ENCODE measurements at places on chromosomes 13 and 19.

DNA sequence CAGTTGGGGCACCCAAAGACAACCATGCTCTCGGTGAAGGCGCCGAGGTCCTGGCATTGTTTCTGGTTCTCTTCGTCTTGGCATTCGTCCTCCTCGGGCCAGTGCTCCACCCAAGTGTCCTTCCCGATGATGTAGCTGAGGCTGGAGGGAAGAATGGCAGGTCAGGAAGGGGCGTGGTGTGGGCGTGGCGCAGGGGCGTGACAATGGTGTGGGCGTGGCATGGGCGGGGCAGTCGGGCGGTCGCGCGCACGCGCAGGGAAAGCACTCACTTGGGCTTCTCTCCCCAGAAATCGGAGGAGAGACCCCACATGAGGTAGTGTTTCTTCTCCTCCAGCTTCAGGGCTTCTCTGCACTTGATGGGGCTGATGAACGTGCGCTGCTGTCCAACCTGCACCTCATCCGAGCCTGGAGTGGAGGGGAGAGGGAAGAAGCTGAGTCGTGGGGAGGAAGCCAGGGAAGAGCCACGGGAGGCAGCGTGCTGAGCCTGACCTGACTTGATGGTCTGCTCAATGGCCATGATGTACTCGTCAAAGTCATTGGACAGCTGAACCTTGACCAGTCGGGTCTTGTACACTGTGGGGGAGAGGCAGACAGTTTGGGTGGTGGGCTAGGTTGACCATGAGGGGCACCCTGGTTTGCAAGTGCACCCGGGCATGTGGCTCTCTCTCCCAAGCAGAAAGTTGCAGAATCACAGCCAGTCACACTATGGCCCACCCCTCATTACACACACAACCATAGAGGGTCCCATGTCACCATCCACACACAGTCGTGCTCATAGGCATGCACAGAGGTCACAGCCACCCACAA lies 8.1 kb upstream of the TNFSF14 start:
- no peak for DNase-seq

GRCh38 chr13:109717686-109718085 lies 68.7 kb downstream of the IRS2 start:
- DNase-seq, result no peak

DNA sequence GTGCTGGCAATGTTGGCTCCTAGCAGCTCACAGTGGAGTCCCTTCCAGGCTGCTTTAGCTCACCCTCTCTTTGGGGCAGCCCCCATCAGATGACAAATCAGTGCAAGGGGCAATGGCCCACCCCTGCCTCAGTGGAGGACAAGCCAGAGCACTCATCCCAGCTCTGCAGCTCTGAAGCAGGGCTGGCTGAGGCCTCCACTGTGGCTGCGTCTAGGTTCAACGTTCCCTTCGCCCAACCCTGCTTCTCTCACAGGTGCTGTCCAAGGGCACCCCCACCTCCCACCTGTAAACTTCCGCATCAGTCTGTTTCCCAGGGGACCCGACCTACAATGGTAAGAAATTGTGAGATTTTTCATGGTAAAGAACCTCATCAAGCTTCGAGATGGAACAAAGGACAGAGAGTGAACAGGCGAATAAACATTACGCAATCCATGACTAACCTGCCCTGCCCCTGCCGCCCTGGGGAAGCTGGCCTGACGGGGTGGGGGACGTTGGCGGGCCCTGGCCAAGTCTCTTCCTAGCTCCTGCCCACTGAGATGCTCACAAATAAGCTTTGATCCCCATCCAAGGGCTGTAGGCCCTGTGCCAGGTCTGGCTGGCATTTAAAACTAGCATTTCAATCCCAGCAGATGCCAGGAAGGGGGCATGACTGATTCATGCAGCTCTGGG lies 40.5 kb downstream of the DZIP1 start:
- DNase-seq, result no peak

GRCh38 chr19:18453269-18454024 lies 15.5 kb upstream of the ISYNA1 start:
- DNase-seq, result peak; percentile 52

- peak; percentile 90 for DNase-seq
Observed at GRCh38 chr13:97855570-97856303, 97.7 kb upstream of the IPO5 start.

- DNase-seq, result no peak
Observed at GRCh38 chr13:46983881-46984280, 87.0 kb upstream of the HTR2A start.

GRCh38 chr13:60326273-60326672 lies 70.7 kb upstream of the TDRD3 start:
- no peak for DNase-seq

- DNase-seq, result no peak
Observed at GRCh38 chr19:38850976-38851621, 1.3 kb upstream of the HNRNPL start.

GRCh38 chr13:103351035-103351828 lies 285.0 kb upstream of the SLC10A2 start:
- peak; percentile 58 for DNase-seq

- DNase-seq, result no peak
Observed at GRCh38 chr13:101486708-101487437, 34.4 kb downstream of the ITGBL1 start.

- no peak for DNase-seq
Observed at GRCh38 chr13:41236369-41236768, 27.0 kb downstream of the MTRF1 start.

DNA sequence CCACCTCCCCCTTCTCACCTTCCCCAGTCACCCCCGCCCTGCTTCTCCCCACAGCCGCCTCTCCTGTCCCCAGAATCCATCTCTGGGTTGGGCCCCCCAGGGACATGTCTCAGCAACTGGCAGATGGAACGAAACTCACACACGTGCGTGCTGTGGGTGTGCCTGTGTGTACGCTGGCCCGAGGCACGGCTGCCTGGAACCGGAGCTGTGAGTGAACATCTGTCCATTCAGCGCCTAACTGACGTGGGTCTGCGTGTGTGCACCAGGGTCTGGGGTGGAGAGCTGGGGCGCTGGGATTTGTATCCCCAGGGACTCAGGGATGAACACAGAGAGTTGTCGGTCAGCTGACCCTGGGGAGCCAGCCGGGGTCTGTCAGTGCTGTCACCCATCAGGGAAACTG lies 752 bp upstream of the HAS1 start:
- no peak for DNase-seq
